ENCODE measurements at places on chromosomes 11 and 22.
A peak's percentile ranks its signal among the peaks of the same experiment; 100 is the strongest.

DNA sequence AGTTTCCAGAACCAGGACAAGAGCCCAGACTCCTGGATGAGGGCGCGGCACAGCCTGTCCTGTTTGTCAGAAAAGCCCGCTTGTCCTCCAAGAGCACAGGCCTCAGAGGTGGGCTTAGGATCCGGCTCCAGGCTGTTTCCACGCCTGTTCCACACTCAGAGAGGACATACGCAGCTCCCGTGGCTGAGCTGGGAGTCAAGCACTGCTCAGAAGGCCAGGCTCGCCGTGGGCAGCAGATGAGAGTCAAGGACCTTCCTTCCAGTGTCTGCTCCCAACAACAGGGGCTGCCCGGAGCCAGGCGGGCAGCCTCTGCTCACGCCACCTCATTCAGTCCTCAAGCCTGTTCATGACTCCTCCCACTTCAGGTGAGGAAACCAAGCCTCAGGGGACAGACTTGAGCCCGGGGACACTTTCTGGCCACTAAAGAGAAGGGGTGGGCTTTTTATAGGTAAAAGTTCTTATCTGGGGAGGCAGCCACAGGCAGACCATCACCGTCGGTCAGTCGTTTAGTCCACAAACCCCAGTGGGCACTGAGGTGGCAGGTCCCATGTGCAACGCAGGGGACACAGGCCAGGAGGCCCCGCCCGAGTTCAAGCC is 3.8 kb downstream of the CYB5R3 start:
- DNase-seq = no peak

GRCh38 chr11:2296913-2297622 is 4.7 kb downstream of the C11orf21 start:
- no peak for DNase-seq

- no peak for DNase-seq
These were observed 4.1 kb upstream of the B4GALNT4 start for GRCh38 chr11:364991-365725.

DNA sequence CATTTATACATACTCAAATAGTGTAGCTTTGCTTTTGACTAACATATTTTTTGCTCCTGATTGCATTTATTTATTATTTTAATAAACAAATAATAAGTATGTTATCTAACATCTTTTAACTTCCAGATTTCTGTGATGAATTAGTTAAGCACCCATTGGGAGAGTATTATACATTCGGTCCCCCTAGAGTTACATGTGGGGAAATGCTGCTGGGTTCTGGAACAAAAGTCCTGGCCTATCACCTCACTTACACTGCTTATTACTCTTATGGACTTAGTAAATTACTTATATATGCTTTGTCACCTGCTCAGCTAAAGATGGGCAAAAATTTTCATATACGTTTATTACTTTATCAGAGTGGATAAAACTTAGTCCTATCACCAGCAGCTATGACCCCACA is 1163.0 kb downstream of the FAM181B start:
- no peak for DNase-seq

DNA sequence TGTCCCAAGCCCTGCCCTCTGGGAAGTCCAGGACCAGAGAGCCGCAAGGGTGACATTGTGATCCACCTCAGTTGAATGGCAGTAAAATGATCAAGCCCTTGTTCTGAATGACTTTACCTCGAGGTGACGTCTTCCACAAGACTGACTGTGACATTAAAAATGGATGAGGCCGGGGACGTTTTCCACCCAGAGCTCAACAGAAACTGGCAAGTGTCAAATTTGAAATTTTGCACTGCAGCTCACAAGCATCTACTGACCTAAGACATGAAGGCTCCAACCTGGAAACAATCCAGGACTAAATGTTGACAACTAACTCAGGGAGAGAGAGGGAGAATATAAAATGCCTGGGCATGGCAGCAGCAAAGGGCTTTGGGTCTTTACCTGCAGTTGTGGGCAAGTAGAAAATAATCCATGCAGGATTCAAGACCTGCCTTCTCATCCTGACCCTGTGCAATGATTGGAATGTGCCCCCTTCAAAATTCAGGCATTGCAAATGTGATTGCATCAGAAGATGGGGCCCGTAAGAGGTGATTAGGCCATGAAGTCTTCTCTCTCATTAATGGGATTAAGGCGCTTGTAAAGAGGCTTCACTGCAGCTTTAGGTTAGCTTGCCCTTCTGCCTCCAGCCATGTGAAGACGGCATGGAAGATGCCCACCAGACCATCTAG is 33.6 kb upstream of the CLMP start:
- DNase-seq = no peak

GRCh38 chr11:119144825-119145486 is 3.9 kb upstream of the ABCG4 start:
- DNase-seq = peak; percentile 93
